ENCODE measurements at places on chromosomes 3 and 15.
A peak's percentile ranks its signal among the peaks of the same experiment; 100 is the strongest.

DNA sequence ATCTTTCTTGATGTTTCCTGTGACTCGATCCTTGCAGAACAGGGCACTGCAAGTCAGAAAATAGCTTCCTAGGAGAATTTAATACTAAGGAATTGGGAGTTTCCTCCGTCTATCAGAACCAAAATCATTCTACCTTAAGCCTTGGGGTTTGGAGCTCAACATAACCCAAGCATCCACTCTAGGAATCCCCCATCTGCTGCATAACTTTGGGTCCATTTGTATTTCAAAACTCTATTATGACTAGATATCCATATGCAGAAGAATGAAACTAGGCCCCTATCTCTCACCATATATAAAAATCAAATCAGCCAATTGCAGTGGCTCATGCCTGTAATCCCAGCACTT is 61.7 kb upstream of the AKAP13 start:
- no peak for DNase-seq

DNA sequence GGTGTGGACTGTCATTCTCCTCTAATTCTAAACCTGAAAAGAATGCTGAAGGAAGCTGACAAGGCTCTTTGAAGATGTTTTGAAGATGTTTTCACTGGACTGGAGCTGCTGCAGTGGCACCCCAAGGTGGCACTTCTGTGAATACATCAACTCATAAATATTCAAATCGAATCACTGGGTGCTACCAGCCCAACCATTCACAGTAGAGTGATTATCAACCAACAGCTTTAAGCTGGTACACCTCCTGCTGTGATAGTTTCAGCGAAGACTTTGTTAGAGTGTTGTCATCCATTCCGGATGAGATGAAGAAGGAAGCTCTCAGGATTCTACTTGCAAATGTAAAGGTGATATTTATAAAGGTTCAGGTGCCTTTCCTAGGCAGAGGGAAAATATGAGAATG is 106.6 kb downstream of the LSAMP start:
- DNase-seq: no peak

DNA sequence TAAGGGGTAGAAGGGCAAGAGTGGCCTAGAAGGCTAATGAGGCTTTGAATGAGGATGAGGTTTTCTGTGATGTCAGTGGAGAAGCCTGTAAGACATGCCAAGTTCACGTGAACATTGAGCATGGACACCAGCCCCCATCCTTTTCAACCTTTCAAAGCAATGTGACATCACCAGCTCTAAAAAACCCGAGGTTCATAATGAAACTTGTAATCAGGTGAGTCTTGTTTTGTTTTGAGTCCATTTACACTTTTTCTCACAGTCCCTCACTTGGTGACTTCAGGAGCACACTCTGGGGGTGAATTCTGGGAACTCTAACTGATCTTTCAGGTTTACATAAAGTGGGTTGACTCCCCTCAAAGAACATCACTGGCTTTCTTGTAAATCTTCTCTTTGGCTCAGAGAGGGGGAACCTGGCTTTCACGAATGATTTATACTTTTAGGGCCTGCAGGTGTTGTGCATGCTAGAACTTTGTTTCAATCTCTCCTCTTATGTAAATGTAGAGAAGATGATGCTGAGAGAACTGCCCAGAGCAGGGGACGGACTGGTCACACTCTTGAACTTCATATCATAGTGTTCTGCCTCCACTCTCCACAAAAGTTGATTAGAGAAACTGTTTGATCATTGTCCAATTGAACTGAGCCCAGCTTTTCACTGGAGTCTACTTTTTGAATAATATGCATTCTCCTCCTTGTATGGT is 224.7 kb upstream of the SATB1 start:
- no peak for DNase-seq

- DNase-seq: peak; percentile 18
Measured at GRCh38 chr3:37040231-37040630, 46.9 kb downstream of the MLH1 start.

- no peak for DNase-seq
Measured at GRCh38 chr15:99438224-99438585, 127.6 kb upstream of the MEF2A start.

GRCh38 chr15:72368899-72369298 is 6.9 kb downstream of the HEXA start:
- DNase-seq: no peak

DNA sequence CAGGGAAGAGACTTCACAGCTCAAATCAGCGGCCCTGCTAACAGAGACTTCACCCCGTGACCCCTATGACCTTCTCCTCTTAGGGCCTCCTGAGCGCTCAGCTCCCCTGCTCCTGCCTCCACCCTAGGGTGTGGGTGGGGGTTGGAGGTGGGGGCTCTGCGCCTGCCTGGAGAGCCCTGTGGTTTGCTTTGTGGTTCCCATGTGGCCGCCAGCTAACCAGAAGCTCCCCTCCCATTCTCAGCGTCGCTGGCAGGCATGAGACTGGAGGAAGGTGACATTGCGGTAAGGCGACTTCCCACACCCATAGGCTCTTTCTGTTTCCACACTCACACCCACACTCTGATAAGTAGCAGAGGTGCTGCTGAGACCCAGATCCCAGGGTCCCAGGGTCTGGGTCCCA is 27.6 kb downstream of the XYLB start:
- DNase-seq: no peak

- DNase-seq: peak; percentile 30
Measured at GRCh38 chr3:169774186-169774585, 990 bp downstream of the MYNN start.

GRCh38 chr3:126487151-126487771 is 11.6 kb upstream of the ZXDC start:
- peak; percentile 58 for DNase-seq

GRCh38 chr15:88704791-88705768 is 66.3 kb downstream of the ISG20 start:
- DNase-seq: no peak

- DNase-seq: no peak
Measured at GRCh38 chr3:134823679-134824078, 28.6 kb downstream of the EPHB1 start.

DNA sequence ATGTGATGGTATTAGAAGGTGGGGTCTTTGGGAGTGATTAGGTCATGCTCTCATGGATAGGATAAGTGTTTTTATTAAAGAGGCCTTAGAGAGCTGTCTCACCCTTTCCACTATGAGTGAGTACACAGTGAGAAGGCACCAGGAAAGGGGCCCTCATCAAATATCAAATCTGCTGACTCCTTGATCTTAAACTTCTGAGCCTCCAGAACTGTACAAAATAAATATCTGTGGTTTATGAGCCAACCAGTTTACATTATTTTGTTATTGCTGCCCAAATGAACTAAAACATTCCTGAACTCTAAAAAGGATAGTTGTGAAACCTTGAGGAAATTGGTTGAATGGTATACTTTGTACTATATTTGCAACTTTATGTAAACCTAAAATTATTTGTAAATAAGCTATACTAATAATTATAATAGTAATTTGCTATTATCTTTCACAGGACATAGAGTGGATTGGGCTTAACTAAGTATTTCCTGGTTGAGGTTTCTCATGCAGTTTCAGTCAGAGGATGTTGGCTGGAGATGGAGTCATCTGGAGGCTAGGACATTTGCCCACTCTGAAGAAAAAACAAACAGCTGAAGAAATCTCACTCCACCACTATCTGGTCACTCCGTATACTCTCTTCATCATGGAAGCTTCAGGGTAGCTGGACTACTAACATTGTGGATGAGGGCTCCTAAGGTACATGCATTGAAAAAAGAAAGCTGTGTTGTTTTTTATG is 1068.6 kb upstream of the CADM2 start:
- DNase-seq: no peak
